Stimulated activated CD8-positive, alpha-beta memory T cell treated with anti-CD3 and anti-CD28 coated beads, Interleukin-15, amount 100 ng/mL, for 24 hours (primary cell): ENCODE measurements at places on chromosomes 3 and 15.

GRCh38 chr15:48647962-48648361 lies 2.5 kb upstream of the FBN1 start:
- no peak for DNase-seq

- no peak for DNase-seq
These were observed 792 bp downstream of the TPRA1 start for GRCh38 chr3:127589600-127590281.

DNA sequence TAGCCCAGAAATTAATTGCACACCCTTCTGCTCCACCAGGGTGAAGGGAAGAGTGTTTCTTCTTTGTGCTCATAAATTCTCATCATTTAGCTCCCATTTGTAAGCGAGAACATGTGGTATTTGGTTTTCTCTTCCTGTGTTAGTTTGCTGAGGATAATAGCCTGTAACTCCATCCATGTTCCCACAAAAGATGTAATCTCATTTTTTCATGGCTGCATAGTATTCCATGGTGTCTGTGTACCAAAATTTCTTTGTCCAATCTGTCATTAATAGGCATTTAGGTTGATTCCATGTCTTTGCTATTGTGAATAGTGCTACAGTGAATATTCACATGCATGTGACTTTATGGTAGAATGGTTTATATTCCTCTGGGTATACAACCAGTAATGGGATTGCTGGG lies 86.8 kb downstream of the DTWD1 start:
- no peak for DNase-seq

GRCh38 chr15:100430411-100430810 lies 88.6 kb upstream of the ADAMTS17 start:
- no peak for DNase-seq

- no peak for DNase-seq
These were observed 12.8 kb downstream of the LXN start for GRCh38 chr3:158659454-158660237.

- no peak for DNase-seq
These were observed 392.2 kb upstream of the CFAP20DC start for GRCh38 chr3:59442046-59442445.

DNA sequence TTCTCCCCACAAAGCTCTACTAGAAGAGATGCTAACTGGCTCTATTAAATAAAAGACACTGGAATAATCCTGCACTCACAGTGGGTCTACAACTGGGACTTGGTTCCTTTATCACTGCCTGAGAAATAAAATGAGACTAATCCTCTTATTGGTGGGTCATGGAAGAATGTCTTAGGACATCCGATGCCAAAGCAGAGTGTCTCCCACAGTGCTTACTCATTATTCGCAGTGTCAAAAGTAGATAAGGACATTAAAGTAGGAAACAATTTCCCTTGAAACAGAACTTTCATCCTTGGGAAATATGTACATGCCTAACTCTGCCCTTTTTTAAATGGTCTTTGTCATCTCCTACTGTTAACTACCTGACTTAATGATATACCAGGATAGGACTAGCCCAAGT lies 71.5 kb downstream of the GSK3B start:
- DNase-seq = no peak

- no peak for DNase-seq
These were observed 9.4 kb downstream of the GPR156 start for GRCh38 chr3:120275618-120276017.

DNA sequence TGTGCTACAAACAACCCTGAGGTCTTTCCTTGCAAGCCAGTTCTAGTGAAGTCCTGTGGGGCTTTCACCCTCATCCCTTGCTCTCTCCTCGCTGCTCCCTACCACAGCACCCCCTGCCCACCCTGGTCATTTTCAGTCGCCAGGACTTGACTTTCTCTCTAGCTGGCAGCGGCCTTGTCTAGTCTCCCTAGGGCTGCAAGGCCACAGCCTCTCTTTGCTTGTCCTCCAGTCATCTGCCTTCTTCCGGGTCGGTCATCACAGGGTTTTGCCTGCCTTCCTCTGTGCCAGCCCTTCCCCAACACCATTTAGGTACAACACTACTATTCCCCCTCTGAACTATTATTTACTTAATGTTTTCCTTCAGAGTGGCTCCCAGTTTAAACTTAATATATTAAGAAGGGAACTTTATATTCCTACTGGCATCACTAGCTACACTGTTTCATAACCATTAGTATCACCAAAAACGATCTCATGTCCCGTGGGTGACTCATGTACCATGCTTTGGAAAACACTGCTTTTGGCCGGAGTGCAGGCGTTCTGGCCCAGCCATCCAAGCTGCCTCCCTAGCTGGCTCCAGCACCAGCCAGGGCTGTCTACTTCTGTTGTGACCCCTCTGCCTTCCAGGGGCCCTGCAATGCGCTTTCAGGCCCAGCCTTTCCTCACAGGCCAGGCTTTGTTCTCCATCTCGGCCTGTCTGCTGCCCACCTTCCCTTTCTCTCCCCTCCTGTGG lies 21.4 kb downstream of the FAH start:
- no peak for DNase-seq
